ENCODE measurements at places on chromosomes 1 and 21.

DNA sequence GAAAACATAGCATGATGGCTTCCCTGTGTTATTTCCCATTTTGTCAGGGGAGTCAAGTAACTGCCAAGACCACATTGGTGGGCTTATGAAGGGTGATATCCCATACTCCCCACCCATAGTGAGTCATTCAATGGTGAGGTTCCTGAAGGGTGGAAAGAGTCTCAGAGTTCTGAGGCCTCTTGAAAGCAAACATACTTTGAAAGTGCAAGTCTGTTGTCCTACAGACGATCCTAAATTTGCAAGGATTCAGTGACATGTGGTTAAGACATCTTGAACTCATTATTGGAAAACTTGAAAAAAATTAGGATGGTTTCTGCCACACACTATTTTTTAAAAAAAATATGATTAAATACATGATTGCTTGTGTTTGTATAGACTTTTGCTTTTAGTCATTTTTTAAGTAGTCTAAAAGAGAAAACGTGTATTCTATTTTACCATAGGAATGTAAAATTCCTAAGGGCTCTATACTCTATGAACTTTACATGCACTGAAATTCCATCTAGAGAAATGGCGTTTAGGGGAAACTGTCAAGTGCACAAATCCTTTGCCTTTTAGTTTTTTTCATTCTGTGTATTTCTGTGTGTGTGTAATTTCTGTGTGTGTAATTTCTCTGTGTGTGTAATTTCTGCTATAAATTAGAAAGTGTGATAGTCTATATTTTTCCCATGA, 225.5 kb upstream of the ADAMTS5 start:
- no peak overlapping the region for H3K4me3 ChIP-seq
- DNase-seq = no peak
- H3K27ac ChIP-seq = no peak overlapping the region
- H3K4me1 ChIP-seq = no peaks in the 10 kb centered on the region

DNA sequence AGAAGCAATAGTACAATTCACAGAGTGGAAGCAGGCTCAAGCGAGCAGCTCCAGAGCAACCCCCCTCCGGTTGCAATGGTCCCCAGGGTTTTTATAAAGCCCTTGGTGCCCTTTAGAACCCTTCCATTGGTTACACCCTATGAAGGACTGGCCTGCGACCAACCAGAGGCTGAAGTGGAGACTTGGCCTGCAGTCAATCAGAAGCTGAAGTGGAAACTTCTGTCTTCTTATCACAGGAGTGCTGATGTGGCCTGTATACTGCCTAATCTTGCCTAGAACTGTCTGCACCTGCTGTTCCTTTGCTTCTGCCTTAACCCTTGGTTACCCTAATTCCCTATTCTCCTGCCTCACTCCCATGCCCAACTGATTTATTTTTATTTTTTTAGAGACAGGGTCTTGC, 15.4 kb upstream of the FRRS1 start:
- peaks cover 5% of the 10 kb centered on the region for H3K4me1 ChIP-seq
- no peak overlapping the region for H3K4me3 ChIP-seq
- no peaks in the 10 kb centered on the region for H3K36me3 ChIP-seq
- H3K27ac ChIP-seq = no peak overlapping the region

- no peak overlapping the region for H3K27ac ChIP-seq
- no peaks in the 10 kb centered on the region for H3K36me3 ChIP-seq
- DNase-seq = no peak
- no peaks in the 10 kb centered on the region for H3K27me3 ChIP-seq
- H3K4me3 ChIP-seq = no peak overlapping the region
- peaks cover 31% of the 10 kb centered on the region for H3K4me1 ChIP-seq
Observed at GRCh38 chr1:22824466-22824865, 113.8 kb downstream of the EPHB2 start.

- no peak for DNase-seq
- H3K27me3 ChIP-seq = no peaks in the 10 kb centered on the region
Observed at GRCh38 chr21:31354604-31355443, 10.8 kb upstream of the TIAM1 start.

- H3K4me3 ChIP-seq = no peak overlapping the region
- no peaks in the 10 kb centered on the region for H3K4me1 ChIP-seq
- H3K27me3 ChIP-seq = no peaks in the 10 kb centered on the region
- no peak for DNase-seq
- no peaks in the 10 kb centered on the region for H3K36me3 ChIP-seq
Observed at GRCh38 chr1:13730291-13730690, 30.3 kb downstream of the PRDM2 start.

GRCh38 chr1:33500547-33500946, 28.1 kb downstream of the ZSCAN20 start:
- no peak for DNase-seq
- no peak overlapping the region for H3K4me3 ChIP-seq
- H3K27me3 ChIP-seq = no peaks in the 10 kb centered on the region
- no peaks in the 10 kb centered on the region for H3K4me1 ChIP-seq
- peaks cover 11% of the 10 kb centered on the region for H3K36me3 ChIP-seq
